ENCODE measurements at places on chromosomes 7 and 10.

DNA sequence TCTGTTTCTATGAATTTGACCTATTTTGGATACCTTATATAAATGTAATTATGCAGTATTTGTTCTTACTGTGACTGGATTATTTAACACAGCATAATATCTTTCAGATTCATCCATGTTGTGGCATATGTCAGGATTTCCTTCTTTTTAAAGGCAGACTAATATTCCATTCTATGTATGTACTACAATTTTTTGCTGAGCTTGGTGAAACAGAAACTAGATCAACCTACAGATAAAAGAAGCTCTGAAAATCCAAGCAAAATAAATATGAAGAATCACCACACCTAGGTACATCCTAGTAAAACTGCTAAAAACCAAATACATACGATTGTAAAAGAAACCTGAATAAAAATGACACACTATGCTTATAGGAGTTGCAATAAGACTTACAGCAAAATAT is 300.5 kb downstream of the HTR7 start:
- DNase-seq = no peak

DNA sequence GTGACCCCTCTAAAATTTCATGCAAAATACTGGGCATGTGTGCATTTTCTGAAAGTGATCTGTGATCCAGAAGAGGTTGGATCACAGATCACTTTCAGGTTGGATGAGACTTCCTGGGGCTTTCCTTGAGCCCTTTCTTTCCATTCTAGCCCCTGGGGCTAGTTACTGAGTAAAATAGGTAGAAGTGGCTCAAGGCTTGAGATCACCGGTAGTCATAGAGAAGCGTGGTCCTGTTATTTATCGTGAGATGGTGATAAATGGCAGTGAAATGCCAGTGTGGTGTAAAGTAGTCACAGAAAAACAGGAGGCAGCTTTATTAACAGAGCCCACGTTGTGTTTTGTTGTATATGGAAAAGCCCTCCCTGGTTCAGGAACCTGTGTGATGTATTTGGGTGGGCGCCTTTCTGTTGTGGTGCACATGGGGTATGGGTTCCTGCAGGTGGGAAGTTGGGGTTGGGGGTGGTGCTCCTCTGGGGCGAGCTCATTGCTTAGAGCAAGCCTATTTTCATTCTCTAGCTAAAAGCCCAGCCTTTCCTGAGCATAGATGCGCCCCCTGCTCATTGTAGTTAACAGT is 34.0 kb upstream of the SH2D4B start:
- no peak for DNase-seq

DNA sequence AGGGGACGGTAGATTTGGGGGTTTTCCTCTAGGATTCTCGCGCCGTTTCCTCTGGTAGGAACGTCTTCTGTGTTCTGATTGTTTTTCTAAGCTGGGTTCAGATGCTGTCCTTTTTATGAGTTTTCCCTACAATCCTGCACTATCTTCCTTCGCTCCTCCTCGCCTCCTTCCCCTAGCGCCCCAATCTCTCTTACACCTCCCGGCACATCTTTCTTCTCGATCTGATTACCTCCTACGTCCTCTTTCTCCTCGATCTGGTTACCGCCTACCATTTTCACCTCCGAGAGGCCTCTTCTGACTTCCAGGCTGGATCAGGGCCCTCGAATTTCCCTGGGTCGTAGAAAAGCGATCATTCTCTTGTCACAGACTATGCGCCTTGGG is 413 bp downstream of the BUD31 start:
- no peak for DNase-seq

GRCh38 chr7:1130021-1130990 is 29.7 kb downstream of the ZFAND2A start:
- DNase-seq = no peak

- peak; percentile 66 for DNase-seq
These were observed 1.4 kb upstream of the OSBPL3 start for GRCh38 chr7:24981171-24981951.

DNA sequence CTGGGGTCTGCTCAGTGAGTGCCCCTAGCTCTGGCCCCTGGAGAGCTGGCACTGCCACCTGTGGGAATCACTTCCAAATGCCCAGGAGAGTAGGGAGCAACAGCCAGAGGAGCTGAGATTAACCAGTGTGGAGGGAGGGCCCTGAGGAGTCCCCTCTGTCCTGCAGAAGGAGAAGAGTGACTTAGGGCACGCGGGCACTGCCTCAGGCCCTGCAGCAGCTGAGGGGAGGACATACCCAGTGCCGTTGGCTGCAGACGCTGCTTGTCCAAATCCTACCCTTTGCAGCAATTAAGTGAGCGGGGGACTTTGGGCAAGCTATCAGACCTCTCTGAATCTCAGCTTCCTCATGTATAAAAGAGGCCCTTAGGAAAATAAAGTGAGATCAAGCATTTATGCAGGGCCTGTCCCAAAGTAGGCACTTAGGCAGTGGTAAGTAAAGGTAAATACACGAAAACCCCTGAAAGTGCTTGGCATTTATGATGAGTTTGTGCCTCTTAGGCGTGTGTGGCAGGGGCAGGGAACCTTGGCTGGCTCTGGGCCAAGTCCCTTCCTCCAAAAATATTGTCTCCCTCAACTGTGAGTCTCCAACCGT is 16.9 kb downstream of the PRF1 start:
- no peak for DNase-seq

DNA sequence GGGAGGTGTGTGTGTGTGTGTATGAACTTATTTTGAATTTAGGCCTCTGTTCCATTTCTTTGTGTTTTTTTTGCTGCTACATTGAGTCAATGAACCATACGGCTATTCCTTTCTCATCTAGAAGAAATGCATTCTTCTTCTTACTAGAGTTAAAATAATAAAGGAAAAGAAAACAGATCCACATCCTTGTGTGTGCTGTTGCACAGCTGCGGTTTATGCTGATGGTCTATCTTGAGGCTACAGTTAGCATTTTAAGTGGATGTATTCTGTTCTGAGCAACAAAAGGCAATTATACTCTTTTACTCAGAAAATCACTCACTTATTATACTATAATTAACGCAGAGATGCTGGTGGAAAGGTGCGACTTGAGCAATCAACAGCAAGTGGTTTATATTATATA is 615.0 kb upstream of the MBL2 start:
- no peak for DNase-seq

DNA sequence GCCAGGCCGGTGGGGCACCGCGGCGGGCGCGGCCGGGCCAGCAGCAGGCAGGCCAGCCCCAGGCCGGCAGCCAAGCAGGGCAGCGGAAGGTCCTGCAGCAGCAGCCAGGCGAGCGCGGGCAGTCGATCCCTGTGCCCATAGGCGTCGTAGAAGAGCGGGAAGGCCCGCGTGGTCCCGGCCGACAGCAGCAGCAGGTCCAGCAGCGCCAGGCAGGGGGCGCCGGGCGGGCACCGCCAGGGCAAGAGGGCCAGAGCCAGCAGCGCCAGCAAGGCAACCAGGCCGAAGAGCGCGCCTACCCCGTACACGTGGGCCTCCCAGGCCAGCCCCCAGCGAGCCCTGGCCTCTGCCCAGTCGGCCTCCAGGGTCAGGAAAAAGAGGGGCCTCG is 8.4 kb upstream of the RBM28 start:
- DNase-seq = peak; percentile 29

DNA sequence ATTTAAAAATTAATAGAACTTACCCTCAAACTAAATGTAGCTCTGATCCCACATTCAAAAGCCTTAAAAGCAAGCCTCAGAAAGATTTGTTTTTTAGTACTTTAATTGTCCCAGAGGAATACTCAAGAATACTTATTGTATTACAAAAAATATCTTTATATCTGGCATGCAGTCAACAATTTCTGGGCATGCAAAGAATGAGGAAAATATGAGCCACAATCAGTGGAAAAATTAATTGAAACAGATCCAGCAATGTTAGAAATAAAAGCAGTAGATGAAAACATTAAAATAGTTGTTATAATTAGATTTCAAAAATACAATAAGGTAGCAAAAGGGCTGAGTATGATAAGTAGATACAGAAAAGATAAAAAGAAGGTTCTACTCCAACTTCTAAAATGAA is 154.7 kb downstream of the PON1 start:
- DNase-seq = peak; percentile 51

DNA sequence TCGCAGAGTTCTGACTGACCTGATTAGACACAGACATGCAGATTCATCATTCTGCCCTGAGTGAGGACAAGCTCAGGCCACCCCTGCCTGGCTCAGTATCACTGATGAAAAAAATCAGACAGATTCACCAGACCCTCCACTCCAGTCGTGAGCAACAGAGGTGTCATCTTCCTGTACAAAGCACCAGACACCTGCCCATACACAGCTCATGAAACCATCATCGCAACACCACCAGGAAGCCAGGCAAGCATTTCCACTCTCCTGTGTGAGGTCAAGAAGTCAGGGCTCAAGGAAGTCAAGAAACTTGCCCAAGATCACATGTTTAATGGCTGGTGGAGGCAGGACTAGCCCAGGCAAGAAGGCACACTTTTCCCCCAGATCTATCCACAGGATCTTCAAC is 163.0 kb downstream of the CALN1 start:
- DNase-seq = no peak

- peak; percentile 19 for DNase-seq
These were observed 1105.7 kb downstream of the XPNPEP1 start for GRCh38 chr10:108817584-108817983.

DNA sequence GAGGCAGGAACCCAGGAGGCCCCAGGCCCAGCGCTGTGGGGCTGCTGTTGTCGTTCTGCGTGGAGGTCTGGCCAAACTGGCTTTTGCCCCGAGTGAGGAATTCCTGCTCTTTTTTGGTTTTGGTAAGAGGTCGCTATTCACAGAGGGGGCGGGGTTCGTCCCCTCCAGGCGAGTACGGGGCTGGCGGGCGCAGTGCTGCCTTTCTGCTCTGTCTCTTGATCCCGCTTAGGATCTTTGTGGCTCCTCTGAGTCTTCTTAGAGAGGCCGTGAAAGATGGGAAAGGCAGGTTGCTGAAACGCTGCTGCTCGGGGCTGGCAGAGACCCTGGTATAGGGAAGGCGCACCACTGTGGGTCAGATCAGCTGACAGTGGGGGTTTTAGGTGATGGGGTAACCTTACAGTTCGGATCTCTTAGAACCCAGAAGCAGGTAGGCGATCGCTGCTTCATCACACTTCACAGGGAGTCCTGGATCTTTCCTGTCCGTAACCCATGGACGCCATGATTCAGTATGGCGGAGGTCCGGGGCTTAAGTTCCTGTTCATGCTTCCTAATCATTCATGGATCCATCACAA is 136.7 kb downstream of the KIF20B start:
- DNase-seq = no peak

GRCh38 chr7:130986261-130986690 is 252.3 kb upstream of the KLF14 start:
- DNase-seq = peak; percentile 32

DNA sequence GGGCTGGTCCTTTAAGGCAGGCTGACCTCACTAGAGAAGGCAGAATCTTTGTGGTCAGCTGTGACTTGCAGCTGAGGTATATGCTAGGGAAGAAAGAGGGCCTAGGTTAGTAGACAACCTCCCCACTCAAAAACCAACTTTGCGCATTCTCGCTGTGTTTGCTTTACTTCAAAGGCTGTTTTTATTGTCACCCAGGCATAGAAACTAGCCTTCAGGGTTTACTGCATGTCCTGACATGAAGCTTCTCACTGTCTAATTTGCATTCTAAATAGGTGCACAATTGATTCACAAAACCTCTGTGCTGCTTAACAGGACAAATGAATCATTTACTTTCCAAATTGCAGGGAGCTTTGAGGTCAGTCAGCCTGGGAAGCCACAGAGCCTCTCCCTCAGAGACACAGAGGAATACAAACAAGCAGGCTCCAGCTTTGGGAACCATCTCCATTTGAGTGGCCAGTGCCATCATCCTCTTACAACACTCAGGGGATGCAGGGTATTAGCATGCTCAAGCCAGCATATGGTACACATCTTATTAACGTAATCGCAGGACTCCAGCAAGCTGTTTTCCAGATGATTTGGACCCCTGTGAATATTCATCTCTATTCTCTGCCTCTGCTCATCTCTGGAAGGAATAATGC is 596.4 kb upstream of the GHITM start:
- DNase-seq = peak; percentile 9

DNA sequence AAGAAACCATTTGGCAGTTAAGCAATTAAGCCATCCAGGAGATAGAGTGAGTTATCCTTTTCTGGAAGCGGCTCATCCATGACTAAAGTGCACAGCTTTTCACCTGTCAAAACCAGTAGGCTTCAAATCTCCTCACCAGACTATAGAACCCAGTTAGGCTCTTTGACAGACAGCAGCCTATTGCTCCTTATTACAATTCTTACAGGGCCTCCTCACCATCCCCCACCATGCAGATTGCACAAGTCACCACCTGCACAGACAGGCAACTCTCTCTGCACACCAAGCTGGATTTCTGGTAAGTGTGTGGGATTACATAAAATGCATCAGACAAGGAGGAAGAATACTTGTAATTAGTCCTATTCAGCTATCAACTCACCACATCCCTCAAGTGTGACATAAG is 301.6 kb downstream of the SNX13 start:
- DNase-seq = no peak

DNA sequence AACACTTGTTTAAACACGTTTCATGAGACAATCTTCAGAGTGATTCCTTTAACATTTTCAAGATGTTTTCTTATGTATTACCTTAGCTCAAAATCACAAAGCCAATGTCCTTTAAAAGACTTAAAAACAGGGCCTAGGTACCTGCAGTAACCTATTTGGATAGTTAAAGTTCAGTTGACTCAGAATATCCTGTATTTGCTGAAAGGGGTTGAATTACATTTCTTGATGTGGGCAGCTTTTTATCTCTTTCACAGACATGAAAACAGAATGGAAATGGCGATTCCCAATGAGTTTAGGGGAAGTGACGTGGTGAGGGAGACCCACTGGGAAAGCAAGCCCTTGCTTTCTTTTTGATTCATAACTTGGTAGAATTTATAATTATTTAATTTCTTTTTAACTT is 324.4 kb upstream of the AOAH start:
- DNase-seq = no peak

- DNase-seq = no peak
These were observed 31.2 kb downstream of the GRIFIN start for GRCh38 chr7:2445047-2445446.

GRCh38 chr7:40356312-40356711 is 221.5 kb downstream of the SUGCT start:
- peak; percentile 44 for DNase-seq

DNA sequence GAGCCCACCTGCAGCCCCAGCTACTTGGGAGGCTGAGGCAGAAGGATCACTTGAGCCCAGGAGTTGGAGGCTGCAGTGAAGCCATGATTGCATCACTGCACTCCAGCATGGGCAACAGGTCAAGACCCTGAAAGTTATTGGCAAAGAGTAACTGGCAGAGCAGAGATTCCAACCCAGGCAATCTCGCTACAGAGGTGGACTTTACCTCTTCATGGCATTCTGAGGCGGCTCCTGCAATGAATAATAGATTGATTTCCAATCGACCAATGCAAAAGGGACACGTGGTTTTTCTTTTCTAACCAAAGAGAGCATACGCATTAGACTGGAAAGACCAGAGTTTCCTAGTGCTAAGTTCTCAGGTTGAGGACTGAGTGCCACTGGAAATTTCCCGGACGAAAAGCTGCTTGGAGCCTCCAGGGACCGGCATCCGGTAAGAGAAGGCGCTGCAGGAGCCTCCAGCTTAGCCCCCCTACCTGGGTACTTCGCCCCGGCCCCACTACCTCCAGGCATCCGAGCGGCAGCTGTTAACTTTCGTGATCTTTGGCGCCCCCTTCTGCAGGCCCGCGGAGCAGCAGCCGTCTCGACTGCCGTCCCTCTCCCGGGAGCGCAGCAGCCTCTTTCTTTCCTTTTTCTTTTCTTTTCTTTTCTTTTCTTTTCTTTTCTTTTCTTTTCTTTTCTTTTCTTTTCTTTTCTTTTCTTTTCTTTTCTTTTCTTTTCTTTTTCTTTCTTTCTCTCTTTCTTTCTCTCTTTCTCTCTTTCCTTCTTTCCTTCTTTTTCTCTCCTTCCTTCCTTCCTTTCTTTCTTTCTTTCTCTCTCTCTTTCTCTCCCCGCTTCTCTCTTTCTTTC is 4.1 kb downstream of the MBLAC1 start:
- peak; percentile 46 for DNase-seq
